ENCODE measurements at places on chromosomes 11 and 22.

DNA sequence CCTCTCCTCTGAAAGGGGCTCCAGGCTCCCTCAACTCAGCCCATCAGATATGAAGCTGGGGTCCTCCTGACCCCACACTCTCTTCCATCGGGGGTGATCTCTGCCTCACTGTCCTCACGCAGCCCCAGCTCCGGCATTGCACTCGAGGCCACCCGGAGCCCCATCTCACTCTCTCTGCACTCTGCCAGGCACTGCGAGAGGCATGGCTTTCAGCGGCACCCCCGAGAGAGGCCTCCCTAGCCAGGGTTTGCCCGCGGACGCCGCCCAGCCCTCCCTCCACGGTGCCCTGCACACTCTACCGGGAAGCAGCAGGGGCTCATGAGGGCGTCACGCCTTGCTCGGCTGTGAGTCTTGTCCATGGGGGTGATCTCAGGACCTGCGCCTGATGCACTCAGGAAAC, 436.2 kb downstream of the BRD1 start:
- no peak for DNase-seq

DNA sequence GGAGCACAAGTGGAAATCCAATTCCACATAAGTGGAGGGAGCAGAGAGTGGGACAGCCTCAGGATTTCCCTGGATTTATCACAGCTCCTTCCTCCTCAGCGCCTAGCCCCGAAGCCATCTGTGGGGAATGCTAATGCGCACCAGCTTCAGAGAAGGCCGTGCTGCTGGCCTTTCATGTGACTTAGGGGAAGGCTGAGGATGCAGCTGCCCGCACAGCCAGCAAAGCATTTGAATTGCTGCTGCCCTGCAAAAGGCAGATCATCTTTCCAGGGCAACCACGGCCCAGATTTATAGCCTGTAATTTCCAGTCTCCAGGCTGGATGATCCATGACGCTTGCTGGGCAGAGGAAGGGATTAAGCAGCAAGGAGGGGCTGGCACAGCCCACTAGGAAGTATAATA, 29.9 kb downstream of the SYN3 start:
- no peak for DNase-seq

DNA sequence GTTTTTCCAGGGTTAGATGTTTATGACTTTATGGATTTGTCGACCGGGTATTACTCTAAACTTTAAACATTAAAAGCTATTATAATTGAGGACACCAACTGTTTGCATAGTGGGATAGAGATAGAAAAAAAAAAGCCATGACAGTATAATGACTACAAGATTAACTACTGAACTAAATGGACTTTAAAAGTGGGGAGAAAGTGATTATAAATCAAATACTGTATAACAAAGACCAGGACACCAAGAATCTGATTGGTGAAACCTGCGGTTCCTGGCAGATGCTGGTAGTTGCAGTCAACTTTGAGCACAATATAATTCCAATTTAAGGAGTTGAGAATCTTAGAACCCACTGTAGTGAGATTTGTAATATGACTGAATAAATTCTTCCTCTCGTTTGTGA, 2.5 kb downstream of the CRKL start:
- DNase-seq: no peak

DNA sequence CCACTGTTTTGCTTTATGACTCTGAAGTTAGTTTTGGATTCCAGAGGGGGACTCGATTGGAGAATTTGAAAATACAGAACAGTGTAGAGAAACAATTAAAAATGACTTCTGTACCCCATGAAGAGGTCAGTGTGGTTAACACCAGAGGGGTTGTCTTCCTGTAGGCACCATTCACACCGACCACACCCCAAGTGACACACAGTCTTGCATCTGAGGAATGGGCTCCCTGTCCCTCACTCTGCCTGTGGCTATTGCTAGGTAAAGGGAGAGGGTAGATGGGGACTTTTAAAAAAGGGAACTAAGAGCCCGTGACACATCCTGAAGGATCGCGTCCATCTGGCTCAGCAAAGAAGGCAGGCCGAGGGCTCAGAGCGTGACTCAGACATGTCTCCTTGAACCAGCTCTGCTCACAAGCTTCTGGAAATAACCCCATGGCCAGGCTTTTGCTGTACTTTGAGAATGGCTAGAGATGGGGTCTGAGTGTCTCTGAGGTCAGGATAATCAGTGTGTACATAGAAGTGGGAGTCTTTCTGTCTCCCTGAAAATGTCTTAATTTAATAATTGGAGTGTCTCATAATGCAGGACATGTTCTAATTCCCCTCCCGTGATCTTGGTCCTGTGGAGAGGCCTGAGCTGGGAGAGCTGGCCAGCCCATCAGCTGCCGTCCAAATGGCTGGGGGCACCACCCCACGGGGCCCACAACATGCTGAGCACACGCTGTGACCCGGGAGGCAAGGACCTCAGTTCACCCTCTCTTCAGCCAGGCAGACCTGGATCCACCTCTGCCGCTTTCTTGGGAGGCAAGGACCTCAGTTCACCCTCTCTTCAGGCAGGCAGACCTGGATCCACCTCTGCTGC, 39.3 kb downstream of the SGSM1 start:
- no peak for DNase-seq

GRCh38 chr22:46349238-46349637, 13.7 kb downstream of the TRMU start:
- DNase-seq: no peak

DNA sequence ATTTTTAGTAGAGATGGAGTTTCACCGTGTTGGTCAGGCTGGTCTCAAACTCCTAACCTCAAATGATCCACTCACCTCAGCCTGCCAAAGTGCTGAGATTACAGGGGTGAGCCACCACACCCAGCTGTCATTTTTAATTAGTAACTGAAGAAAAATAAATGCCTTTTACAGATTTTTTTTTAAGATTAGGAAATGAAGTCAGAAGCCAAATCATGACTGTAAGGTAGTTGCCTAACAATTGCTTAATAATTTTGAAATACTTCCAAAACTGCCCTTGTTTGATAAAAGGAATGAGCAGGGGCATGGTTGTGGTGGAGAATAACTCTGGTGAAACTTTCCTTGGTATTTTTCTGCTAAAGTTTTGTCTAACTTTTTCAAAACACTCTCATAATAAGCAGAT, 98.9 kb upstream of the SLC5A12 start:
- DNase-seq: no peak

GRCh38 chr11:6598555-6598954, 4.9 kb downstream of the RRP8 start:
- no peak for DNase-seq

DNA sequence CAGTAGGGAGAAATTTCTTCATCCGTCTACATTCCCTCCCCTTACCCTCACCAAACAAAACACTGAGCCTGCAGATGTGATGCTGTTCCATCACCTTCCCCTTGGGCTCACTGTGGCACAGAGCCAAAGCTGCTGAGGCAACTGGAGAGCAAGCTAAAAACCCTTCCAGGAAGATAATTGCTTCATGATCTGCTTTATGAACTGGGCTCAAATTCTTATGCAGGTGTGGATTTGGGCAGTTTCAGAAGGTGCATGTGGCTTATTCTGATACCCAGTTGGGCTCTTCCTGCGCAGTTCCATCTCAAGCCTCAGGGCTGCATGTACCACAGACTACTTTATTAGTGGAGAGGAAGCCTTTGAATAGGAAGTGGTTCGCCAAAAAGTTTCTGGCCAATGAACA, 58.3 kb downstream of the AAMDC start:
- DNase-seq: no peak

DNA sequence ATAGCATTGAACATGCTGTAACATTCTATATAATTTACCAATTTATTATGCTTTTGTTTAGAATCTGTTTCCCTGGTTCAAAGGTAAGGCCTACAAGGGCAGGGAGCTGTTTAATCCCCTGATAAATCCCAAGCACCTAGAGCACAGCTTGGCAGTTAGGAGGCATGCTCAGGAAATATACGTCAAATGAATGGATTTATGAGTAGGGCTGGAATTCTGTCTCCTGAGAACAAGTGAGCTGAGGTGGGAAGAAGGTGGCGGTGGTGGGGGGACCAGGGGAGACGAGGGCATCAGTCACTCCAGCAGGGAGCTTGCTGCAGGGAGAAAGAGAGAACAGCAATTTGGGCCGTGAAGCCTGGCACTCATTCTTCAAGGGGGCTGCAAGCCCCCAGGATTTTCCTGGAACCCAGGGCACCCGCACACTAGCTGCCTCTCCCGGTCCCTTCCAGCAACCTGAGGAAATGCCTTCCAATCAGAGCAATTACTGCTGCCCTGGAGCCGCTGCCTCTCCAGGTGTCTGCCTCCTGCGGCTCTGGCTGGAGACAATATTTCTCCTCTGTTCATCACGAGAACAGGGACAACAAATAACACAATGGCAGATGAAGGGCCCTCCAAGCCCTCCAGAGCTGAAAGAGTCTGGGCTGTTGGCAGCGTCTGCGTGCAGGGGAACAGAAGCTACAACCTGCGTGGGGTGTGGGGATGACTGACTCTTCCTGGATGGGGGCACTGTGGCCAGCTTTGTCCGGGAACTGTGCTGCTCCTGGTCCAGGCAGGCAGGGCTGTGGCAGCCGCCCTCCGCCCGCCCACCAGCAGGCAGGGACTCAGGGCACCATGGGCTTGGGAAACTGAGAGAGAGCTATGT, 233.4 kb downstream of the ST3GAL4 start:
- DNase-seq: no peak

DNA sequence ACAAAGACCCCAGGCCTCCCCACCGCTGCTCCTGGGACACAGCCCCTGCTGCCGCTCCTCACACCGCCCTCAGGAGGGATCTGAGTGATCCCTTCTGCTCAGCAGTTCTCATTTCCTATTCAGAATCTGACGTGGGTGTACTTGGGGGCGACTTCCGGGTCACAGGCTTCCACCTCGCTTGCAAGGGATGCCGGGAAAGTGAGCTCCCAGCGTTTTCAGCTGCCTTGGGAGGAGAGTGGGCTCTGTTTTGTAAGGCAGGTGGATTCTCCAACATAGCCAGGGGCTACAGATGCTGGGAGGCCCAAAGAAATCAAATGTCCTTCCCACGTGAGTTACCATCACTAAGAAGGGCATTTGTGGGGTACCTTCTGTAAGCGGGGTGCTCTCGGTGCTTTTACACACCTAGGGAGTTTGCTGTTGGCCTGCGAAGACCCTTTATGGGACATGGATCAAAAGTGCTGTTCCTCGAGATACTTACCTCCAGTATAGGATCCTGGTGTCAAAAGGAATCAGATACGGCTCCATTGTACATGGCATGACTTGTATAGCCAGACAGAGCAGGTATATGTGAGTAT, 9.7 kb upstream of the LRRC10B start:
- DNase-seq: no peak

DNA sequence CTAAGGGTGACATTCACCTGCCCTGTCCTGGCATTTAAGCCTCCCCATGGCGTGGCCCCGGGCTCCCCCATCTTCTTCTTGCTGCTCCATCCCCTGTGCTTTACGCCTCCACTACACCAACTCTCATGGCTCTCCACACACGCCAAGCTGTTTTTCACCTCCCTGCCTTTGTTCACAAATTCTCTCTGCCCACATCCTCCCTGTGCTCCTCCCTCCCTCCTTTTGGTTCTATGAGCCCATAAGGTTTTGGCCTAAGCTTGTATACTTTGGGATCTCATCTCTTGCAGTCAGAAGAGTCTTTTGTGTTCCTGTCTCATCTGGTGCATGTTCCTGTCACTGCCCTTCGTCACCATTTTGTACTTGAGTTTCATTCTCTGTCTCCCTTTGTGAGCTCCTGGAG, 4.6 kb upstream of the DNAL4 start:
- no peak for DNase-seq

GRCh38 chr11:118544647-118545010, 13.6 kb downstream of the TMEM25 start:
- DNase-seq: no peak

GRCh38 chr11:128524172-128524571, 63.2 kb downstream of the ETS1 start:
- no peak for DNase-seq

GRCh38 chr22:45321827-45322226, 12.1 kb downstream of the FAM118A start:
- DNase-seq: no peak

- peak; percentile 63 for DNase-seq
Observed at GRCh38 chr11:10693509-10694081, at the start of gene IRAG1. IRAG1 (minus strand) TSS chr11:10693755; CDS start chr11:10693602, 153 bp downstream.

DNA sequence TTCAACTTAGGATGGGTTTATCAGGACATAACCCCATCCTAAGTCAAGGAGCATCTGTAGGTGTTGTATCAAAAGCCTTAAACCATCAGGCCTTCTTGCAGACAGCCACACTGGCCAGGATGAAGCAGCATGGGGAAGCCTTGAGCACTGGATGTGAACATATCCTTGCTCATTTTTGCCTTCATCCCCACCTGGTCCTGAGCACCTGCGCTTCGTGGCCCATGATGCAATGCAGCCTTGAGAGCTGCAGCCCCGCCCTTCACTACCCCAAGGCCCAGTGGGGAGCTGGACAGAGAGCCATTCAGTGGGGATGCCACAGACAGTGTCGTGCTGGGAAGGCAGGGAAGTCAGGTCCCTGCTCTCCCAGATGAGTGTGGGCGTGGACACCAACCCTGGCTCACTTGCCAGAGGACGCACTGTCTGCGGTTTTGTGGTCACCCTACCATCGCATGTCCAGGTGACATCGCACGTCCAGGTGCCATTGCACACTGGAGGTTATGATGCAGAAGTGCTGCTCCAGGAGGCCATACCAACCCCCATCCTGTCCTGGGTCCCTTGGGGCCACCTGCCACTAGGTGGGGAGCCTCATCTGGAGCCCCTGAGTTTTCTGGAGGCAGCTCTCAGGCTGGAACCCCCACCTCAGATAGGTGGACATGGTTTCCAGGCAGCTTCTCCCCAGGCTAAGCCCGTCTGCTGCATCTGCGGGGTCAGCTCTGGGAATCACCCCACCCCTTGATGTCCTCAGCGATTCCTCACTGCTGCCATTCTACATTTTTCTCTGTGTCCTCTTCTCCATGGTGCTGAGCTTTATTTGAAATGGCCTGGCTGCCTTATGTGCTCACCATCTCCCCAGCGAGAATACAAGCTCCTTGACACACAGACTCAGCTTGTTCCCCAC, 14.4 kb downstream of the GNAZ start:
- no peak for DNase-seq

- DNase-seq: no peak
Observed at GRCh38 chr11:125083312-125084056, 20.4 kb downstream of the SLC37A2 start.

- peak; percentile 10 for DNase-seq
Observed at GRCh38 chr22:31135706-31136105, 4.6 kb downstream of the PLA2G3 start.

DNA sequence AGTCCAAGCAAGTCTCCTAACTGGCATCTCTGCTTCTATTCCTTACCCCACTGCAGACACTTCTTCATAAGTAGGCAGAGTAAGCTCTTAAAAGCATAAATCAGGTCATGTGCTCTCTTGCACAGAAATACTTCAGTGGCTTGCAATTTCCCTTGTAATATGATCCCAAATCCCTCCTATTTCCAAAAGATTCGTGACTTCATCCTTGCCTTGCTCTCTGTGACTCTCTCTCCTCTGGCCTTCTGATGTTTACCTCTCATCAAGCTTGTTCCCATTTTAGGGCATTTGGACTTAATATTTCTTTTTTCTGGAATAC, 37.4 kb upstream of the NCR3LG1 start:
- DNase-seq: no peak

DNA sequence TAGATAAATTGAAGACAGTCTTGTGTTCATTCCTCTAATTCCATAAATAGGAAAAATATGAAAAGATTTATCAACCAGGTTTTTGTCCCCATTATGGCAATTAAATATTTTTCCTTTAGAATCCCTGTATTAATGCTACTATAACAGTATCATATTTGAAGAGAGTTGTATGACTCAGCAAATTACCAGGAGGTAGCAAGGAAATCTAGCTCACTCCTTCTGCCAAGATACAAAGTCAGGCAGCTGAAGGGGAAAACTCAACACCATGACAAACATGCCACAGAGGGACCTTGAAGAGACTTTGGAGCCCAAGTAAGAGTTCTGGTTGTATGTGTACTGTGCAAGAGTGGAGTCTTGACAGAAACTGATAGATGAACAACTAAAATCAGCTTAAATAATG, 143.3 kb downstream of the GUCY1A2 start:
- no peak for DNase-seq

Data from SK-N-SH (cell line).